ENCODE measurements at places on chromosomes 11 and 22.

GRCh38 chr11:102399189-102399588 is 52.2 kb downstream of the BIRC2 start:
- DNase-seq, result no peak

DNA sequence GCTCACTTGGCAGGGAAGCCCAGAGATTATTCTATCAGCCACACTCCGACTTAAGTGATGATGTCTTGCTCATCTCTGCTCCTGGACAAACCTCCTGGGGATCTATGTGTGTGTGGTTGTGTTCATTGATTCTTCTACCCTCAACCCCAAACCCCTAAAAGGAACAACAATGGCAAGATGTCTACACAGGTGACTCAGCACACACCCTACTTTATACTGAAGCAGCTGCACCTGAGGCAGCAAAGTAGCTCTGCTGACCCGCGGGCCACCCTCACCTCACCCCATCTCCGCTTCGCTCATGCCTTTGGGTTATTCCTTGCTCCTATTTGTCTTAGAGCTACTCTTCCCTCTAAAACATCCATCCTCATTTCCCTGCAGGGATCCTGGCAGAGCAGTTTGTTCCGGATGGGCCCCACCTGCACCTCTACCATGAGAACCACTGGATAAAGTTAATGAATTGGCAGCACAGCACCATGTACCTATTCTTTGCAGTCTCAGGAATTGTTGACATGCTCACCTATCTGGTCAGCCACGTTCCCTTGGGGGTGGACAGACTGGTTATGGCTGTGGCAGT is 38.7 kb downstream of the TMEM45B start:
- DNase-seq, result no peak

- DNase-seq, result no peak
Measured at GRCh38 chr11:10886652-10887250, 28.9 kb upstream of the ZBED5 start.

GRCh38 chr22:39478441-39478850 is 21.6 kb downstream of the MGAT3 start:
- DNase-seq, result peak; percentile 48

DNA sequence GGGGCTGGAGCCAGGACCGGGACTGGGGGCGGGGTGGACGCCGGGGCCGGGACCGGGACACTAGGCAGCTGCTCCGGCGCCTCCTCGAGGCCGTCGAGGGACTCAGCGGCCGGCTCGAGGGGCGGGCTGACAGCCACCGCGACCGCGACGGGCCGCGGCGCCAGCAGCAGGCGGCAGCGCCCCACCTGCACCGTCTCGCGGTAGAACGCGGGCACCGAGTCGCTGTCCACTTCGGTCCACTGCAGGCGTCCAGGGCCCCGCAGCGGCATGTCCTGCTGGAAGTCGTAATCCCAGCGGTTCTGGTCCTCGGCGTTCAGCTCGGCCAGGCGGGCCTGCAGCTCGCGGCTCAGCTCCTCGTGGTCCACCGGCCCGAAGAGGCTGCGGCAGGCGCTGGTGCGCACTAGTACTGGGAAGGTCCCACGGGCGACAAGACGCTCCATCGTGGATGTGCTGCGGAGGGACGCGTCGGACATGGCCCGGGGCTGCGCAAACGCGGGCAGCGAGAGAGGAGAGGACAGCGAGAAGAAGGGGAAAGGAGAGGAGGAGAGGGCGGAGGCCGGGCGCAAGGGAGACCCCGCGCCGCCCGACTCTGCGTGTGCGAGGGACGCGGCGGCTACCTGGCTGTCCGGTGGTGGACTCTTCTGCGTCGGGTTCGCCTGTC is 428 bp downstream of the CDKN1C start:
- DNase-seq, result peak; percentile 68

- DNase-seq, result no peak
Measured at GRCh38 chr22:40635043-40635939, 1.2 kb downstream of the MRTFA start.

- DNase-seq, result peak; percentile 13
Measured at GRCh38 chr11:6855971-6856541, 6.8 kb upstream of the OR10A2 start.

DNA sequence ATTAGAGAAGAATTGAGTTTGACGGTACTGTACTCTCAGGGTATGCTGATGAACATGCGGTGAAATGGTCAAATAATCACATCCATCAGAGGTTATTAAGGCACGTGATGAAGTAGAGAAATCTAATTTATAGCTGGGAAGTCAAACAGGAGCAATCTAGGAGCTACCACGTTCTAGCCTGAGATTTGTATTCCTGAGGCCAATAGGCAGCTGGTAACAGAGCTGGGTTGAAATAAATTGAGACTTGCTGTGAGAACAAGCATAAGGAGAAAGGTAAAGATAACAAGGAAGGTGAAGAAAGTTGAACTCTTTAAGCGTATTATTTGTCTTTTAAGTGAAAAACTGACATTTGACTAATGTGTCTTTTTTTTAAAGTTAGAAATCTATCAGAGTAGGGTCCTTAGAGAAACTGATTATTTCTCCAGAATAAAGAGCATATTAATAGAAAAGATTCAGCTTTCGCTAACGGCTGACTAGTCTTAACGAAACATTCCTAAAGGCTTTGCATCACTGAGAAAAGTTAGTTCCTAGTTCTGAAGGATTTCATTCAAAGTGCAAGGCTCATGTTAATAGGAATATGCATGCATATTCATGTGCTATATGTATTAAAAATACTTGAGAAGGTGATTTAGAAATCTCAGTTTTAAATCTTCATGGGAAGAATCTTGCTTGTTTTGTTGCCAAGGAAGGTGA is 5.2 kb upstream of the WEE1 start:
- DNase-seq, result no peak

DNA sequence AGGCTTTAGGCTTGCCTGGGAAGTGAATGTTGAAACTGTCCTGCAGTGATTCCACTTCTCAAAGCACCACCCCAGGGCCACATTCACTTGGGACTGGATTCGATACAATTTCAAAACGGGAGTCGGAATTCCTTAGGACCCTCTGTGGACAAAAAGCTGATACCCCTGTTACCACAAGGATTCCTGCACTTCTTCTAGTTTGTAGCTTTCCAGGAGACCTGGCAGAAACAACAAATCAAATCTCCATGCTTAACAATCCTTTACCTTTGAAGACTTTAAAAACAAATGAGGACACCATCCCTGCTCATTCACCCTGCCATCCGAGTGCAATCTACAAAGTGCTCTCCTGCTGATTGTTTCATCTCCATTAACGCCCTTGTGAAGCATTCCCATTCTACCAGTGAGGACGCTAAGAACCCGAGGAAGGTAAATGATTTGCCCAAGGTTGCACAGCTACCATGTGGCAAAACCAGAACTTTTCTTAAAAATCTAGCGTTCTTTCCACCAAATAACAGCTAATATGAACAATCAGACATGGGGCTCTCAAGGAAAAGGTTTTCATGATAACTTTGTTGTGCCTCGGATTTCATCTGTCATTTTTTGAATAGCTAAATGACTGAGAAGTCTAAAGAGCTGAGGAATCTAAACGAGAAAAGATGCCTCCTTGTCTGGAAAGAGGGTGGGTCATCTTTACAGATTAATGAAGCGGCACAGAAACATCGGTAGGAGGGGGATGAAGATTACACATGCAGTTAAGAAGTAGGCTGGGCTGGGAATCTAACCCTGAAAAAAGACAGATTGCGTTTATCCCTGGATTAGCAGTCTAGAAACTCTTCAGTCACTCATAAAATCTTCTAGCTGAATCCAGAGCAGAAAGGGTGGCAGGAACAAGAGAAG is 720 bp upstream of the MPZL2 start:
- DNase-seq, result no peak

DNA sequence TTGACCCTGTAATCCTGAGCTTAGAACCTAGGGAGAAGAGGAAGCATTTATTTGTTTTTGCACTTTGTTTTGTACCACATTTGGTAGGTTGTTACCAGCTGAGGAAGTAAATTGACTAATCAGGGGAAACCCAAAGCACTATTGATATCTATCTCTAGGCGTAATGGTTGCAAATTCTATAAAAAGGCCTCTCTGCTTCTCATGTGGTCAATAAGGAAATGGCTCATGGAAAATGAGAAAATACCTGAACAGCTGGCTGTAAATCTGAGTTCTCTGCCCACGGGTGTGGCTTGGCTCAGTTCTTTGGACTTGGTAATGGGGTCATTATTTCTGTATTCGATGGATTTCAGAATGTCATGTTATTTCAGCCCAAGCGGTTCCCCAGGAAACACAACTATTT is 42.4 kb downstream of the BARX2 start:
- DNase-seq, result peak; percentile 16

DNA sequence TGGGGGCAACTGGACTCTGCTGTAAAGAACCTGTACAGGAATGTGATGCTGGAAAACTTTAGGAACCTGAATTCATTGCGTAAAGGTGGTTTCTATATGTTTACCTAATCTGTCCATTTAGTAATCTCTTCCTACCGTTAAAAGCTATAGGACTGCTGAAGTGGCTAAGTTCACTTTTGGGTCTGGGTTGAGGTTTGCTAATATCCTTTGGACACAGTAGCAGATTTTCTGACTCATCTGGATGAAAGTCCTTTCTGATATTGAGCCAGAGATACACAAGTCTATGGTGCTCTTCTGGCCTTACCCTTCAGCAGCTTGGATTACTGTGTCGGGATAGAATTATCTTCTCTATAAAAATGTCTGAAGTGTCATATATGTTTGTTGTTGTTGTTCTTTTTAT is 16.9 kb downstream of the ZNF215 start:
- DNase-seq, result no peak

DNA sequence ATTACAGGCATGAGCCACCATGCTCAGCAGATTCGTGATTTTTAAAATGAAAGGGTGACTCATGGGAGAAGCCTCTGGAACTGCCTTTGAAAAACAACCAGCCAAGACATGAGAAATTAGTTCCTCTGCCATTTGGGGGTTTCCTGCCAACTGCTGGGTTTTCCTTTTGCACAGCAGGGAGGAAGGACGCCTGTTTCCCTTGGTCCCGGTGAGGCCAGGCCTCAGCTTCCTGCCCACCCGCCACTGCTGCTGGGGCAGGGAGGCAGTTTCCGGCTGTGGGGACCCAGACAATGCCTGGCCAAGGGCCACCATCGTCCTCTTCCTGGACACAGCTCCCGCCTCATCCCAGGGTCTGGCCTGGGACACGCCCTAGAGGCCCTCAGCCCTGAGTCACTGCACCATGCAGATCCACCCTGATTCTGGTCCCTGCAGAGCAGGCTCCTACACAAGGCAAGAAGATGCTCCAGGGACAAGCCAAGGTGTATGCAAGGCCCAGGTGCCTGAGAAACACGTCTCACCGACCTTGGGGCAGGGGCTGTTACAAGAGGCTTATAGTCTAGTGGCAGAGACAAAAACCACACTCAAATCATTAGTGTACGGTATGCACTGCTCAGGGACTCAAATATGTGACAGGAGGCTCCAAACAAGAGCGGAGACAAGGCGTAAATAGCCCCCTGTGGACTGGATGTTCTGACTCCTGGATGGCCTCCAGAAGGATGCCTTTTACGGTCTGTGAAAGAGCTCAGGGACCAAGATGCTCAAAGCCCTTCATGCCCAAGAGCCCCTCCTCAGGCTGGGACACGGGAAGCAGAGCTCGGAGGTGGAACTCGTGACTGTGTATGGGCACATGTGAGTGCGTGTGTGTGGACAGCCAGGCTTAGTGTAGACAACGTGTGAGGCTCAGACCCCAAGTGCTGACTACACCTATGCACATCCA is 10.0 kb downstream of the PPM1F start:
- no peak for DNase-seq

GRCh38 chr11:75760710-75761493 is 7.7 kb upstream of the DGAT2 start:
- DNase-seq, result no peak

DNA sequence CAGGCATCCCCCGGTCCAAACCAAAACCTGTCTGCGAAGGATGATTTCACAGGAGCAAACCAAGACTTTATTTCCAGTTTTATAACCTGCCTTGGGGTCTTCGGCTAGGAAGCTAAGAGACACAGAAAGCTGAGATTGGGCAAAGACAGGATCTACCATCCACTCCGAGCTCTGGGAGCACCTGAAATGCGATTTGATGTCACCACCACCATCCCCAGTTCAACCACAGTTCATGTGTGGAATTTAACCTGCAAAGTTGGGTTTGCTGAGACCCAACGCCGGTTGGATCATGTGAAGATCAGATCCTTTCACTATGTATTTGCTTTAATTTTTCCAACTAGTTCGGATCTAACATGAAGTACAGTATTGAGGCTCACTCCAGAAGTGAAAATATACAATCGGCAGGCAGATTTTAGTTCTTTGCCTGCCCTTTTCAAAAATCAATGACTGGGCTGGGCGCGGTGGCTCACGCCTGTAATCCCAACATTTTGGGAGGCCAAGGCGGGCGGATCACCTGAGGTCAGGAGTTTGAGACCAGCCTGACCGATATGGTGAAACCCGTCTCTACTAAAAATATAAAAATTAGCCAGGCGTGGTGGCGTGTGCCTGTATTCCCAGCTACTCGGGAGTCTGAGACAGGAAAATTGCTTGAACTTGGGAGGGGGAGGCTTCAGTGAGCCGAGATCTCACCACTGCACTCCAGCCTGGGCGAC is 1.4 kb upstream of the C11orf24 start:
- DNase-seq, result no peak

- DNase-seq, result no peak
Measured at GRCh38 chr22:19879643-19879991, 24.9 kb upstream of the GNB1L start.

- no peak for DNase-seq
Measured at GRCh38 chr11:131288521-131289091, 81.8 kb upstream of the NTM start.

DNA sequence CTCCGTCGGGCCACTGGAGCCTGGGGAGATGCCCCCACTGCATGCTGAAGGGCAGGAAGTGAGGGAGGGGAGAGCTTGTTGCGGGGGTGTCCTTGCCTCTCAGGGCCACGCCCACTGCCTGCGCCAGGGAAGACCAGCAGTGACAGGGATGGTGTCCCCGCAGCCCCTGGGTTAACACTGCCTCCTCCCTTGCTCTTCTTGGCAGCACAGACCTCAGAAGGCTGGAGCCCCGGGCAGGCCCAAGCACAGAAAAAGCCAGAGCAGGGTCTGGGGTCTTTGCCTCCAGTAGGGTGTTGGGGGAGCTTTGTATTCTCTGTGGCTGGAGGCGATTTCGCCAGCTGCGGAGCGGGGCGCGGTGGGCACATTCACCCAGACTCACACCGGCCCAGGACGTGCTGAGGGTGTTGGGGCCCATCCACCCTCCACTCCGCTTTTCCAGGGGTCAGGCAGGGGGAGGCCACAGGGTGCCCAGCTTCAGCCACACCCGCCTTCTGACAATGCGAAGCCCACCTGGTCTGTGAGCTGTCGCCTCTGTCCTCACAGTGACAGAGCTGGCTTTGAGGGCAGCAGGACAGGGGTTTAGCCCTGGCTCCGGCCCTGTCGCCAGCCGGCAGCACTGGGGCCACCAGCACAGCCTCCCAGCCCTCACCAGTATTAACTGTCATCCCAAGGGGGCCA is 83.7 kb downstream of the CDKN1C start:
- no peak for DNase-seq

GRCh38 chr11:68355471-68355870 is 43.1 kb downstream of the LRP5 start:
- DNase-seq, result no peak
